ENCODE measurements at places on chromosomes 11 and 22.

DNA sequence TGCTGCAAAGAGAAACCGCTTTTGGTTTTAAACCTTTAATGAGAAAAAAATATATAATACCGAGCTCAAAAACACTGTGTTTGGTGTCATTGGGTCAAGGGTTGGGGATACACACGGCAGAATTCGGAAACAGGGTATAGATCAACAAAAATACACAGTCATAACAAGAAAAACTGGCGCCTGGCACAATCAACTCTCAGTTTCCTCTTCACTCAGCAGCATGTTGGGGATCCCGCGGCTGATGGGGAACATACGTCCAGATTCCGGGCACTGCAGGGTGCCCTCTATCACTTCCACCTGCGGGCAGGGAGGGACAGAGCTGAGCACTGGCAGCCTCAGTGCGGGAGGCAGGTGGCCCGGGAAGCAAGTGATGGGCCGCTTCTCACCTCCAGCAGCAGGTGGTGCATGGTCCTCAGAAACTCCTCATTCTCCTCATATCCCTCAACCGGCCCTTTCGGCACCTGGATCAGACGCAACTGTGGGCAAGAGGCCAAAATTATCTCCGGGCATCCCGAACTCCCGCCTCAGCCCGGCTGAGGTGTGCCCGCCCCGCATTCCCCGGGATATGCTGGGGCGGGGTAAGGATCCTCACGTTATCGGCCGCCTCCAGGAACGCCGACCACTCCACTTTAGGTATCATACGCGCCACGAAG is 561 bp downstream of the TRMT112 start:
- peak; percentile 64 for DNase-seq

DNA sequence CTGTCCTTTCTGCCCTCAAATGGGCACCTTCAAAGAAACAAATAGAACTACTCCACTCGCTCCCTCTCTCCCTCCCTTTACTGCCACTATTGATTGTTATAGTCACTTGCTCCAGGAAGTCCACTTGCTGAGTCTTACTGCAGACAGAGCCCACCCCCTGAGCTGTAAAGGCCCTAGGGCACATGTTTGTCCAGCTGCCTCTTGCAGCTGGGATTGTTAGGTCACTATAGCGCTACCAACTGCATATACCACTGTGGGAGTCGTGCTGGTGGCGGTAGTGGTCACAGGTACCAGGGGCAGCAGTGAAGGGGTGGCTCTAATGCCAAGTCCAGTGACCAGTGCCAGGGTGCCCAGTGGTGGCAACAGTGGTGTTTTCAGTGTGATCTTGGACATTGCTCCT is 4.4 kb upstream of the SREBF2 start:
- DNase-seq: no peak

- no peak for DNase-seq
These were observed 528.7 kb downstream of the ETS1 start for GRCh38 chr11:128058580-128059208.

- DNase-seq: no peak
These were observed 112.0 kb upstream of the E2F8 start for GRCh38 chr11:19352771-19353160.

DNA sequence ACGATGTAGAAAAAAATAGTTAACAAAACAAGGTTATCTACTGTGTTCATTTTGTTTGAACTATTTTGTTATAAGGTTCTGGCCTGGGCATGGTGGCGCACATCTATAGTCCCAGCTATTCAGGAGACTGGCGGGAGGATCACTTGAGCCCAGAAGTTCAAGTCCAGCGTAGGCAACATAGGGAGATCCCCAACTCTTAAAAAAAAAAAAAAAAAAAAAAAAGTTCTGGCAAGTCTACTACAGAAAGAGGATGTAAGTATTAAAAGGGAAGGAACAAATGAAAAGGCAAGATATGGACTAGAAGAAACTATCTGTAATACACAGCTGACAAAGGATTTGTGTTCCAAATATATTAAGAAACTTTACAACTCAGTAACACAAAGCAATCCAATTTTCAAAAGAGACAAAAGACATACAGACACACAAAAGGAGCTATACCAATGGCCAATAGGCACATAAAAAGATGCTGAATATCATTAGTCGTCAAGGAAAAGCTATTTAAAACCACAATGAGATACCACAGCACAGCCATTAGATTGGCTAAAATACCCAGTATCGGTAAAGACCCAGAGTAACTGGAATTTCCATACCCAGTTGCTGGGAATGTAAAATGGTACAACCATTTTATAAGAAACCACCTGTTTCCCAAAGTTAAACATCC is 27.4 kb downstream of the RRAS2 start:
- DNase-seq: no peak

DNA sequence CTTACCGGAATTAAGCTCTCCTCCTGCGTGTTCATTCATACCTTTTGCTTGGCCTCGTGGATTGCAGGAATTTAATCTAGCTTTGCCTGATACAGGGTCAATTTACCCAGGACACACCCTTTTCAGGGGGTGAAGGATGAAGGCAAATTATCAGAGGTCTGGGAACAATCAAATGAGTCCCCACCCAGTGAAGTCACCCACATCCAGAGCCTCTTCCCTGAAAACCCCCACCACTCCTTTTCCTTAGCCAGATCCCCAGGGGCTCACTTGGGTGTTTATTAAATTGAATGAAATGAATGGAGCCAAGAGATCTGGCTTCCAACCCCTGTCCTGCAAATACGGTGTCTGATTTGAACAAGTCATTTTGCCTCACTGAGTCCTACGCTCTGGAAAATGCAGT is 31.0 kb upstream of the LIPT2 start:
- DNase-seq: no peak

DNA sequence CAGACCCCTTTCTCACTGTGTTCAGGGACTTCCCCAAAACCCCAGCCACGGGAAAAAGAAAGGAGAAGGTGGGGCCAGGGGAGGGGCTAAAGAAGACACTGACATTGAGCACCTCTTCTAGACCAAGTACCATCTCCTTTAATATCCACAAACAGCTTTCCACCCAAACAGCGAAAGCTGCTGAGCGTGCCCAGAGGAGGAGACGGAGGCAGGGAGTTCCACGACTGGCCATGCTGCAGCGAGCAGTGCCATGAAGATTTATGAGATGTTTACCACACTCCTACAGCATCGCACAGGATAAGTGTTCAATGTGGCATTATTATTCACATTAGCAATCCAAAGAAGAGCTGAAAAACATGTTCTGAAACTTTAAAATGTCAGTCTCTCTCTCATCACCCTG is 127.4 kb downstream of the LARGE1 start:
- DNase-seq: peak; percentile 22

DNA sequence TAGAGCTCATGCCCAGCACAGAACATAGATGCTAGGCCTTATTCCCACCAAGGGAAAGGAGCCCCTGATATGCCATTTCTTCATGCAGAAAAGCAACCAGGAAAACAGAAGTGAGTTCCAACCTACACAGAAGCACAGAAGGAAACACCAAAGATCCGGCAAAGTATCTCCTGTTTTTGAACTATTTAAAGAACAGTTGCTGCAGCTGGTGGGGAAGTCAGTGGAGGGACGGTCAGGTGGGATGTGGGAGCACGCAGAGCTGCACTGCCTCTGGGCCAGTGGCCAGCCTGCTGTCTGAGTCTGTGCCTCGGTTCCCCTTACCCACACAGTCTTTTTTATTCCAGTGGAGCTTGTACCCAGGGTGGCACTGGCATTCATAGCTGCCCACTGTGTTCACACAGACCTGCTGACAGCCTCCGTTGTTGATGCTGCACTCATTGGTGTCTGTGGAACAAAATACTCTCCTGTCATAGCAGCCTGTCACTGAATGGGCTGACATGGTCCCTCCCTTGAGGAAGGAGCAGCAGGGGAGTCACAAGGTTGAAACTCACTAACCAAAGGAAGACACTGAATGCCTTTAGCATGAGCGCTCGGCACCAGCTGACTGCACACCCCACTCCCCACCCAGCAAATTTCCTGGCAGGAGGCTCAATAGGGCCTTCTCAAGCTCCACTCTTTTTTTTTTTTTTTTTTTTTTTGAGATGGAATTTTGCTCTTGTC is 37.9 kb downstream of the SCUBE2 start:
- no peak for DNase-seq

DNA sequence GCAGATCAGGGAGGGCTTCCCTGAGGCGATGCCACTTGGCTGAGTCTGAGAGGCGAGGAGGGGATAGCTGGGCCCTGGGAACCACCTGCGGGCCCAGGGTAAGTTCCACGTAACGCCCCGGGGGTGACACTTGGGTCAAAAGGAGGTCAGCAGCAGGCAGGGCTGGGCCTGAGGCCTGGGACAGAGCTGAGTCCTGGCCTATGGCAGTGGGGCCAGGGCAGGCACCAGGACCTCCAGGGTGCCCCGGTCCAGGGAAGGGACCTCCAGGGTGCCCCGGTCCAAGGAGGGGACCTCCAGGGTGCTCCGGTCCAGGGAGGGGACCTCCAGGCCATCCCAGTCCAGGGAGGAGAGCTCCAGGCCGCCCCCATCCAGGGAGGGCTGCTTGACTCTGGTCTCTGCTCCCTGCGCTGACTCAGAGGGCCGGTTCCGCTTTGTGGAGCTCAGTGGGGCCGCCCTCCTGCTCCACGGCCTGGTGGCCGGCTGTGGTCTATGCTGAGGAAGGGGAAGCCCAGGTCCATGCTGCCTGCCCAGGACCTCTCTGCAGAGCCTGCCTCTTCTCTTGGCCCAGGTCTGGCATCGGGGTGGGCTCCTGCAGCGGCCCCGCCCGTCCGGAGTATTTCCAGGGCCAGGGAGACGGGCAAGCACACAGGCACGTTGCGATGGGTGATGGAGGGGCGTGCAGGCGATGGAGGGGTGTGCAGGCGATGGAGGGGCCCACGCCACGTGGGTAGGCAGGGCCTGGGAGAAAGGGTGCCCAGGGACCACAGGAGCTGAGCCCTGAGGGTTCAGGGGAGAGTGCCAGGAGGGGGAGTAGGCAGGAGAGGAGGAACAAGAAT is 19.5 kb upstream of the WNT7B start:
- DNase-seq: peak; percentile 89

GRCh38 chr11:36311926-36312595 is 16.0 kb downstream of the PRR5L start:
- DNase-seq: no peak

GRCh38 chr22:17074648-17075002 is 10.2 kb upstream of the IL17RA start:
- no peak for DNase-seq

GRCh38 chr11:126830216-126830806 is 170.3 kb downstream of the KIRREL3 start:
- DNase-seq: no peak

- DNase-seq: no peak
These were observed 6.2 kb downstream of the MYO18B start for GRCh38 chr22:25748140-25748539.

DNA sequence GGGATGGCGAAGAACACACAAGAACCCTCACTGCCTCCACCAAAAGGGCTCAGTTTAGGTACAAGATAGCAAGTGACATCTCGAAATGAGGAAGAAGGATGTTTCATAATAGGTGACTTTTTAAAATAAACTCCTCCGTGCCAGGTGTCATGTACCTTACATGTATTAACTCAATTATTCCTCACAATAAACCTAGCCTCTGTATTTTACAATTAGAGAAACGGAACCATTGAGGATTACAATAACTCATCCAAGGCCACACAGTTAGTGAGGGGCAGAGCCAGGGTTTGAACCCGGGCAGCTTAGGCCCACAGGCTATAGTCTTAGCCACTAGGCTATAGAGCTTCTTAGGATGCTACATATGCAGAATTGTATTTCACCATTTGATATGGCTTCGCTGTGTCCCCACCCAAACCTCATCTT is 965 bp upstream of the PAMR1 start:
- DNase-seq: peak; percentile 23
